ENCODE measurements at places on chromosomes 12 and 14.
A peak's percentile ranks its signal among the peaks of the same experiment; 100 is the strongest.

DNA sequence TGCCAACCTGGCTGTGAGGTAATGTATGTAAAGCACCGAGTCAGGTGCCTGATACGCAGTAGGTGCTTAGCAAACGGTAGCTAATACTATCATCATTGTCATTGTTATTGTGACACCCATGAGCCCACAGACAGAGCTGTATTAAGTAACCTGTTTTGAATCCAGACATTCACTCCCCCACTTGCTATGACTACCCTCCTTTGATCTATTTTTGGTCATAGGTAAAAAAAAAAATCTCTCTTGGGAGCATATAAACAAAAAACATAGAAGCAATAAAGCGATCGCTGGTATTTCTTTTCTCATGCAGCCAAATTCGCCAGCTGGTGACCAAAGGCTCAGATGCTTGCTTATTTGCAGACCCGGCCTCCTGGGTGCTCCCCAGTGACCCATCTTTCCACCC lies 330.2 kb downstream of the DPF3 start:
- DNase-seq, result peak; percentile 79

DNA sequence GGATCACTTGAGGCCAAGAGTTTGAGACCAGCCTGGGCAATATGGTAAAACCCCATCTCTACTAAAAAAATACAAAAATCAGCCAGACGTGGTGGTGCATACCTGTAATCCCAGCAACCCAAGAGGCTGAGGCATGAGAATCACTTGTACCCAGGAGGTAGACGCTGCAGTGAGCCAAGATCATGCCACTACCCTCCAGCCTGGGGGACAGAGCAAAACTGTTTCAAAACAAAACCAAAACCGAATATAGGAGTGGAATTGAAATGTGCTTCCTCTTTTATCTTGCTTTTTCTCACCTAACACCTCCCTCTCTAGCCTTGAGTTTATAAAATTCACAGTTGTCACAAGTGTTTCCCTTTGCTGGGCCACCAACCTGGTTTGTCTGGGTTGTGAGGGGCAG lies 181.9 kb downstream of the PAH start:
- no peak for DNase-seq

- DNase-seq, result no peak
These were observed 227.2 kb upstream of the ATP2B1 start for GRCh38 chr12:89935850-89936249.

DNA sequence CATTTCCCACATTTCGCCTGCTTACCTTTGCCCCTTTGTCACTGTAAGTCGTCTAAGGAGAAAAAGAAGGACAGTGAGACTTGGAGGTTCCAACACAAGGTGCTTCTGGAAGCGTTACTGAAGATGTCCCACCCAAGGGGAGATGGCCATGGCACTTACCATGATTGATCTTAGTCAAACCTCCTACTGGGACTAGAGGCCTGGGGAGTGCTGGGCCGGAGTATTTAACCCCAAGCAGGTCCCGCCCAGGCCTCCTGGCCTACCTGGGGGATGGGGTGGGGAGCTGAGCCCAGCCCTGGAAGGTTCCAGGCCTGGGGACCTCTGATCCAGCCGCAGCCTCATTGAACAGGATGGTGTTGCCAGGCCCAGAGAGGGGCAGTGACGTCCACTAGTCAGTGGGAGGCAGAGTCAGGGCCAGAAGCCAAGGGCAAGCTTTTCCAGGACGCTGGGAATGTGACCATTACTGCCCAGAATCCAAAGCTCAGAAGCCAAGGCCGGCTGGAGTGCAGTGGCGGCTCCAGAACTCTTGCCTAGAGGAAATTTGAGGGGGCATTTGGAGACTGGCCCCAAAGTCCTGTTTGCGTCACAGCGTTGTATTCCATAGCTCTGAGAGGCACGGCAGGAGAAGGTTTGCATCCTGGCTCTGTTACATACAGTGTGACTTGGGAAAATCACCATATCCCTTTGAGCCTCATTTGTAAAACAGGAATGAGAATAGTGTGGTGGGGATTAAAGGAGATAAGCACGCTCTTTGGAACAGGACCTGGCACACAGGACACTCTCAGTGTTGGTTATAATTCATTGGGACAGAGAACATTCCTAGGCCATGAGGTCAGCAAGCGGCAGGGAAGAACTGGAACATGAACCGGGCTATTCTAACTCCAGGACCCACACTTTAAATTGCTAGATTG lies at the start of gene HPD:
Gene HPD, minus strand, starts transcription at position 198 of the 911 bp plus-strand sequence. Its CDS starts 36 bp downstream, at position 162.
- DNase-seq, result no peak

DNA sequence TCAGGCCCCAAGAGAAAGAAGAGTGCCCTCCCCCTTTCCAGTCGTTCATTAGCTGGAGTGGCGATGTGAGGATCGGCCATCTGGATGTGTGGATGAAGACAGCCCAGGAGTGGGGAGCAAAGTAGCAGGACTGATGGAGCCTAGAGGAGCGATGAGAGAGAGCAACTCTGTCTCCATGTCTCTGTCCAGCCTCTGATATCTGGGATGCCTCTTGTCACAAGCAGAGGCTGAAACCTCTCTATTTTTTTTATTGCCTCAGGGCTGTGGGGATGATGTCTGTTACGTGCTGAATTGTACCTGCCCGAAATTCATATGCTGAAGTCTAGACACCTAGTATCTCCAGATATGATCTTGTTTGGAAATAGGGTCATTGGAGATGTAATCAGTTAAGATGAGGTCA lies 2.7 kb downstream of the SERPINA11 start:
- DNase-seq, result no peak

- no peak for DNase-seq
These were observed 118.0 kb downstream of the GCH1 start for GRCh38 chr14:54784657-54785056.

GRCh38 chr12:109625131-109625559 lies 51.6 kb downstream of the MVK start:
- no peak for DNase-seq

GRCh38 chr12:115203701-115204100 lies 519.7 kb upstream of the TBX3 start:
- no peak for DNase-seq

- peak; percentile 94 for DNase-seq
These were observed 48.5 kb downstream of the MDM2 start for GRCh38 chr12:68856510-68856909.

DNA sequence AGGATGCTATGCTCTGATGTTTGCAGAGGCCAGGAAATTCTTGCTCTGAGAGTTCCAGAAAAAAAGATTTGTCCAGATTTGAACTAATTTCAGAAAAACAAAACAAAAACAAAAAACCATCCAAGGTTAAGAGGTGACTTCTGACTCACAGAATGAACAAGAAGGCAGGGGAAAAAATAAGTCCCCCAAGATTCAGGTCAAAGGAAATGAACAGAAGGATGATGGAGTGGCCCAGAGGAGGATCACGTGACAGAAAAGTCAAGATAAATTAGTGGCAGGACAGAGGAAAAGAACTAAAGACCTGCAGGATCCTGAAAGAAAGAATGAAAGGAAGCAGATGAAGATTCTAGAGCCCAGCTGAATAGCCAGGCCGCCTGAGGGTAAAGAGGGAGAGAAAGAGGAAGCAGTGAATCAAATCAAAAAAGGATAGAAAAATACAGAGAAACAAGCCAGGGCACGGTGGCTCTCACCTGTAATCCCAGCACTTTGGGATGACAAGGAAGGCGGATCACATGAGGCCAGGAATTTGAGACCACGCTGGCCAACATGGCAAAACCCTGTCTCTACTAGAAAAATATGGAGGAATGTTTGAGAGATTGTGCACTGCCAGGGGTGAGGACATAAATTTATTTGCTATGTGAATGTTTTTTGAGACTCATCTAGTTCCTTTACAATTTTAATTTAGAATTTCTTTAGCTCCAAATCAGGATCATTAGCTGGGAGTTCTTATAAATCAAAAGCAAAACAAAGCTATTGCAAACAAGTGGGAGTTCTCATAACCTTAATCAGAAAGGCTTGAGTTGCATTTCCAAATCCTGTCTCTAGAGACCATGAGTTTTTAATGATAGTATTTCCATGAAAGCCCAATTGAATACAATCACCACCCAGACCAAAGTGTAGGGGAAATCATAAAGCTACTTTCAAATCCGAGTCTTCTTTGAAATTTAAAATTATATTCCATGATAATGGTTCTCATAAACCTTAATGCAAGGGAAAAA lies 217.1 kb upstream of the PLEKHG7 start:
- no peak for DNase-seq

DNA sequence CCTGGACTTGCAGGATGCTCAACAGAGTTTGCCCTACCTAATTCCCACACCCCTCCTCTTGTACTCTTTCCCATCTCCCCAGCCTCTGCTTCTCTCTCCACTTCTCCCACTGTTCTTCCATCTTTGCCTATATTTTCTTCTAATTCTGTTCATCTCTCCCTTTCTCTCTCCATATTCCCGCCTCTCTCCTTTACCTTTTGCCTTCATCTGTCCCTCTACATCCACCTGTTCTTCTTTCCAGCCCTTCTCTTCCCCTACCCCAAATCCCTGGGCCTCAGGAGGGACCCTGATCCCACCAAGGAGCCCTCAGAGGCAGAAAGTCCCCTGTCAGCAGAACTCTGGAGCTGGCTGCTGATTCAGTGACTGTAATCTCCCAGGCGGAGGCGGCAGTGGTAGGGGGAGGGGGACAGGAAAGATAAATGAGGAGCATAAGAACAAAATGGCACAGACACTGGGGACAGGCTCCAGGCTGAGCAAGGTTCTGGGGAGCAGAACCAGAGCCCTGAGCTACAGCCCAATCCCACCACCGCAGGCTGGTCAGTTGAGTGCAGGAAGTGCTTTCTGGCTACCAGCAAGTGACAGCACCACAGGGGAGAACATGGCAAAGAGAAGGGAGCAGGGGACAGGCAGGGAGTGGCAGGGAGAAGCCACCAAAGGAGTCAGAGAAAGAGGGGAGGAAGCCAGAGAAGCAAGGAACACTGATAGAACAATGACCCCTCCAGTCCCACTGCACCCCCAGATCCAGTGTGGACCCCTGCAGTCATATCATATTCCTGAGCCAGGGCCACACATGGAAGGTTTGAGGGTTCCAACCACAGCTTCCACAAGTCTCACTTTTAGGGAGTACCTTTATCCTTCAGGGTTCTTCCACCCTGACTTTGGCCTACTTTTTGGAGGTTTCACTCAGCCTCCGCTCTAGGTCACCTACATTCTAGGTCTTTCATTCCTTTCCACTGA lies 27.0 kb downstream of the SMUG1 start:
- DNase-seq, result no peak

DNA sequence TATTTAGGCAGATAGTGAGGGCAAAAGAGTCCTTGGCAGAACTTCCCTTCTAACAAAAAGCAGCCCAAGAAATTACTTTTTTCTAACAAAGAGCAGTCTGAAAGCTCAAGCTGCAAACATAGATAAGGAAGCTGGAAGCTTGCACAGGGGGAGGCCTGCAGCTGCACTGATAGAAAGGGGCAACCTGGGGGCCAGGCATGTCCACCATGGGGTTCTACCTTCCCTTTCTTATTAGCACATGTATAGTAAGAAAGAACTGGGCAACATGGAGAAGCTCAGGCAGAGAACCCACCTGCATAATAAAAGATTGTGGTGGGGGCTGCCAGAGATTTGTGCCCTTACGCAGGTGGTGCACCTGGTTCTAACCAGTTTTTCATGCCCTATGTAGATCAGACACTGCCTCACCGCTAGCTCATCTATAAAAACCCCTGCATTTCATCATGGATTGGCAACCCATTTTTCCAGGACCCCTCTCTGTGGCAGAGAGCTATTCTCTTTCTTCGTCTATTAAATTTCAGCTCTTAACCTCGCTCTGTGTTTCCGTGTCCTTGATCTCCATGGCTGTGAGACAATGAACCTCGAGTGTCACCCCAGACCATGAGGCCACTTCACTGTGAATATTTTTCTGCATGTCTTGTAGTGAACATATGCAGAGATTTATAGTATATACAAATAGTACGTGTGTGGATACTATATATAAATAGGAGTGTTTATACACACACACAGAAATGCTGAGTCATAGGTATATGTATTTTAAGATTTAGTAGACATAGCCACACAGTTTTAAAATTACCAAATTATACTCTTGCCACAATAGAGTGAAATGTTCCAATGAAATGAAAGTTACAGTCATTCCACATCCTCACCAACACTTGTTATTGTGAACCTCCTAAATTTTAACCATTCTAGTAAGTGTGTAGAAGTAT lies 53.0 kb downstream of the PEX5 start:
- DNase-seq, result no peak

GRCh38 chr12:112740387-112740934 lies 51.1 kb upstream of the RPH3A start:
- DNase-seq, result no peak

DNA sequence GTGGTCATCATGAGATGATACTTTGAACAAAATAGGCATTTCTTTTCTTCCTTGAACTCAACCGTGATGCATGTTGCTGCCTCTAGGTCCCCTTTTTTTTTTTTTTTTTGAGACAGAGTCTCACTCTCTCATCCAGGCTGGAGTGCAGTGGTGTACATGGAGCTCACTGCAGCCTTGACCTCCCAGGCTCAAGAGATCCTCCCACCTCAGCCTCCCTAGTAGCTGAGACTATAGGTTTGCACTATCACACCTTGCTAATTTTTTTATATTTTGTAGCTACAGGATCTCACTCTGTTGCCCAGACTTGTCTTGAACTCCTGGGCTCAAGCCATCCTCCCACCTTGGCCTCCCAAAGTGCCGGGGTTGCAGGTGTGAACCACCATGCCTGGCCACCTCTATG lies 20.6 kb downstream of the DIP2B start:
- DNase-seq, result no peak

GRCh38 chr12:46357438-46358324 lies 14.9 kb downstream of the SLC38A2 start:
- peak; percentile 25 for DNase-seq

DNA sequence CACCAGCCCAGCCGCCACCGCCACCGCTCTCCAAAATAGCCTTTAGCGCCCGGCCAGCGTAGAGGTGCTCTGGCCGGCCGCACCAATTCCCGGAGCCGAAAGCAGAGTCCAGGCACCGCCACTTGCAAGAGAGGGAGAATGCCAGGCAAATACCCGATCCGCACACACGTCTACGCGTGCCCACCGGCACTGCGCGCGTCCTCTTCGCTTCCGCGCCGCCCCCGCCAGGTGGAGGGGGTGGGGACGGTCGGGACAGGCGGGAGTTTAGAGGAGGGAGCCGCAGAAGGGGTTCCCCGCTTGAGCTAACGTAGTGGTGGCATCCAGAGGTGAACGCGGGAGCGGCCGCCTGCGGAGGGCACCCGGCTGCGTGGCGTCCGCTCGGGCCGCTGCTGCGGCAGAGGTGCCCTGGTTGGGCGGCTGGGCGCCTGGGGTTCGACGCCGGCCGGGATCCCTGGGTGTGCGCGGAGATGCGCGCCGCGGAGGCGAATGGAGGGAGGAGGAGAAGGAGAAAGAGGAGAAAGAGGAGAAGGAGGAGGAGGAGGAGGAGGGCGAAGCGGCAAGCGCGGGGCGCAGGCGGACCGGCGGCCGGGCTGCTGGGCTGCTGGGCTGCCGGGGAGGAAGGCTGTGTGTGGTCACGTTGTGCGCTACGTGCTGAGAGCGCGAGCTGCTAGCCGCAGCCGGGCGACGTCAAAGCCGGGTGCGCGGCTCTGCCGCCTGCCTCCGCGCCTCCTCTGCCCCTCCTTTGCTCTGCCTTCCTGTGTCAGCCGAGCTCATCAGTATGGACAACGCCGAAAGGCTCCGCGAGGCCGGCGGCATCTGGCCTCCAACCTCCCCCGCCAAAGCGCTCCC lies at the start of gene MDGA2:
Gene MDGA2, minus strand, starts transcription at position 140 of the 849 bp plus-strand sequence.
- no peak for DNase-seq
